Stimulated activated CD8-positive, alpha-beta memory T cell treated with anti-CD3 and anti-CD28 coated beads, Interleukin-7, amount 100 ng/mL, for 1 hour (primary cell): ENCODE measurements at places on chromosomes 5 and 9.

- DNase-seq = no peak
Measured at GRCh38 chr5:157143127-157143971, 684 bp upstream of the MED7 start.

GRCh38 chr9:121556580-121556979 is 56.9 kb upstream of the GGTA1 start:
- DNase-seq = no peak

DNA sequence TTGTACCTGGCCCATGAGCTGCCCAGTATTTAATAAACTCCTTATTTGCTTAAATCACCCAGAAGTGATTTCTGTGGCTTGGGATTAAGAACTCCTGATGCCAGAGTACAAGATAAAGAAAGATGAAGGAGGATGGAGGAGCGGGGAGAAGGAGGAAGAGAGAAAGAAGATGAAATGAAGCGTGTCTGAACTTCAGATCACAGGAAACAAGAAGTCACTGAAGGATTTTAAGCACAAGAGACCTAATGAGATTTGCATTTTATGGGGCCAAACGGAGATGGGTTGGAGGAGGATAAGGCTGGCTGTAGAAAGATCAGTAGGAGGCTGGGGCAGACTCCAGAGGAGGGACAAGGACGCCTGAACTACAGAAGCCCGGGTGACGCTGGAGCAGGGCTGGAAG is 3.1 kb downstream of the EIF4E1B start:
- DNase-seq = no peak

- DNase-seq = no peak
Measured at GRCh38 chr9:76559286-76559685, 100.3 kb downstream of the GCNT1 start.

DNA sequence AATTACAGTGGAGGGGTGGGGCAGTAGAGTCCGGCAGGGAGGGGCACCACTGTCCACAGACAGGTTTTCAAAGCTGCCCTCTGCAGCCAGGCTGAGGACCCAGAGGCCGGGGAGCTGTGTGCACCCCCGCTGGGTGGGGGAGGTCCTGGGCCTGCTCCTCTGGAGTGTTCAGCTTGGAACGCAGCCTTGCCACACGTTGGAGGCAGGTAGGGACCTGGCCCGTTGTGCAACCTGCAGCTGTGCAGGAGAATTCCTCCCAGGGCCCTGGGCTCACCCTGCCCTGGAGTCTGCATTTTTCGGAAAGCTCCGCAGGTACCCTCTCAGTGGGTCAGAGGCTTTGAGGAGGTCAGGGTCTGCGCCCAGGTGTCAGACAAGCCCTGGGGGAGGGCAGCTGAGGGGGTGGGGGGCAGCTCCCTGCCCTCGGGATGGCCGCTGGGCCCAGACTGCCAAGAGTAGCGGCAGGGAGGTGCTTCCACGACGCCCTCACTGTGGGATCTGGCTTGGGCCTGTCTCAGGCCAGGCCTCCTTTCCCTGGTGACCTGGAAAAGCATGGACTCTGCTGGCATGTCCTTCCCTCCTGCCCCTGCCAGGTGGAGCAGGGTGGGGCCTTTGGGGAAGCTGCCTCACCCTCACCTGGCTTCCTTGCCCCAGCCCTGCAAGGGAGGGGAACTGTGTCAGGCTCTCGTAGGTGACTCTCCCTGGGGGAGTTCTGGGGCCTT is 29.5 kb downstream of the RXRA start:
- DNase-seq = no peak

DNA sequence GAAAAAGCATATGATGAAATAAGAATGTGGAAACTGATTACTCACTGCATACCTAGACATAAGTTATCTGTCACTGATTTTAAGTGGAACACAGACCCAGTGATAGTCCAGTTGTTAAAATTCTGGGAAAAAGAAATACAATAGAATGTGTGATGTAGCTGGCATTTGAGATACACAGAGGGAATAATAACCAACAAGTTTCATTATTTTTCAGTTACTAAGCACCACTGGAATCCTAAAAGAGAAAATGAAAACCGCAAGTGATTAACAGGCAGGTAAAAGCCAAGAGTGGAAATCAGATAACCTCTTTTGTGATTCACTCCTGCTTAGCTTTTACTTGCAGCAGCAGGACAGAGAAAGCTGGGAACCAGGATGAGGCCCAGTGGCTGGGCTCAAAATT is 994.0 kb upstream of the SEMA6A start:
- no peak for DNase-seq

DNA sequence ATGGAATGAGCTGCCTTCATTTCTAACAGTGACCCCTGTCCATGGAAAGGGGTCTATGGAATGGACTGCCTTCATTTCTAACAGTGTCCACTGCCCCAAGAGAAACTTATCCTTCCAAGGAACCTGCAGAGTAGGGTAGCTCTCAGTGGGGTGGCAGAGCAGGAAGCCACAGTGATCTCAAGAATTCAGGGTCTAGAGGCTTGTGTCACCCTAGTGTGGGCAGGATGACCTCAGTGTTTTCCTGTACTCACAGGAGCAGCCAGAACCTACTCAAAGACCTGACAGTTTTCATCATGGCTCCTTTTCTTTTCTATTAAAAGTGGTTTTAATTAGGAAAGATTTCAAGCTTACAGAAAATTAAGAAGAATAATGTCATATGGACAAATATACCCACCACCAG is 27.5 kb downstream of the SEC61B start:
- no peak for DNase-seq
